Inflammatory macrophage (primary cell): ENCODE measurements at places on chromosomes 3 and 15.
A peak's percentile ranks its signal among the peaks of the same experiment; 100 is the strongest.

GRCh38 chr3:143822374-143822773 is 25.9 kb downstream of the SLC9A9 start:
- DNase-seq: peak; percentile 26

- peak; percentile 28 for DNase-seq
Observed at GRCh38 chr15:90087454-90088154, 14.7 kb downstream of the IDH2 start.

DNA sequence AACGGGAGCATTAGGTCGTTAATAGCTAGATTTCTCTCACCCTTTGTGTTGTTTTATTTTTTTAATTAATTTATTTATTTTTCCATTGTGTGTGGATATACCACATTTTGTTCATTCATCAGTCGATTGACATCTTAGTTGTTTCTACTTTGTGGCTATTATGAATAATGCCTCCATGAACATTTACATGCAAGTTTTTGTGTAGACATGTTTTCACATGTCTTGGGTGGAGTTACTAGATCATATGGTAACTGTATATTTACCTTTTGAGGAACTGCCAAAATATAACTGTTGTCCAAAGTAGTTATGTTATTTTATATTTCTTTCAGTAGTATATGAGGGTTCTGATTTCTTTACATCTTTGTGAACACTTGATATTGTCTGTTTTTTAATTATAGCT is 18.8 kb downstream of the ZWILCH start:
- no peak for DNase-seq

DNA sequence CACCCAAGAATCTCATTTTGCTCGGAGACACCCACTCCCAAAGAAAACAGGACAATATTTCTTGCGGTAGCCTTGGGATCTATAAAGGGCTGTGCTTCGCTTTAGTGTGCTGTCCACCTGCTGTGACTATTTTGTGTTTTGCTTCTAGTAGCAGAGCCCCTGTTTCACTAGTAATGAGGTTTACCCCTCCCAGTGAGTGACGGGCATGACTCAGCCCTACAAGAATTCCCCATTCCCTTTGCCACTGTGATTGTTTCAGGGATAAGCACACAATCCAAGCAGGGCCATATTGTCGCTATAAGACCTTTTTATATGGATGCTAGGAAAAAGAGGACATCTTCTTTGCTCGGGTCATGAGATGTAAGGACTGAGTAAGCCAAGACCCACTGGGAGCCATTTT is 62.5 kb upstream of the FOXB1 start:
- no peak for DNase-seq

DNA sequence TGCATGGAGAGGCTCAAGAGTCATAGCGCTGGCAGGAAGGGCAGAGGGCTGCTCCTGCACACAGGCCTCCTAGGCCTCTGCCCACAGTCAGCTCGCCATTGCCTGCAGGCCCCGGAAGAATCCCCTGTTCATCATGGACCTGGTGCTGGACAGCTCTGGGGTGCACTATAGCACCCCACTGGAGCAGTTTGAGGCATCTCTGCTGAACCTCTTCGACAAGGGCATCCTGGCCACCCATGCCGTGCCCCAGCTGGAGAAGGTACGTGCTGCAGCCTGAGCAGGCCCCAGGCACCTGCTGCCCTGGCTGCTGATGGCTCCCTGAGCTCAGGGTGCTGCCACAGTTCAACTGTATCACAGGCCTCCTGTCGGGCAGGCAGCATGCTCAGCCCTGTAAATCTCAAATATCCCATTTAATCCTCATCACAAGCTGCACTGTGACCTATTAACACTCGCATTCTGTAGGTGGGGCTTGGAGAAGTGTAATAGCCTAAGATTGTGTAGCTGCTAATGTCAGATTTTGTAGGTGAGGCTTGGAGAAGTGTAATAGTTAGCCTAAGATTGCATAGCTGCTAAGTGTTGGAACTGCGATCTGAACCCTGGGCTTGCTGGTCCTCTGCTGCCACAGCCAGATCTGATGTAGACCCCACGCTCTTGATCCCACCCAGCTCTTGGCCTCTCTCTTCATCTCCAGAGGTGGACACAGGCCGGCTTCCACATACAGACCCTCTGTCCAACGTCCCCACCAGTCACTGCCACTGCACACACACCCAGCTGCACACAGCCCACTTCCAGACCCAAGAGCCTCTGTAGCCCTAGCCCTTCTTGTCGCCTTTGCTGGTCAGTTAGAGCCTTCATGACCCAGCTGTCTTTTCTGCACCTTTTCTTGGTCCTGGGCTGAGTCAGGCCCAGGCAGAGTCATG is 31.9 kb downstream of the DNAH1 start:
- DNase-seq: no peak

- DNase-seq: no peak
Observed at GRCh38 chr3:52771334-52771681, 568 bp upstream of the NEK4 start.

DNA sequence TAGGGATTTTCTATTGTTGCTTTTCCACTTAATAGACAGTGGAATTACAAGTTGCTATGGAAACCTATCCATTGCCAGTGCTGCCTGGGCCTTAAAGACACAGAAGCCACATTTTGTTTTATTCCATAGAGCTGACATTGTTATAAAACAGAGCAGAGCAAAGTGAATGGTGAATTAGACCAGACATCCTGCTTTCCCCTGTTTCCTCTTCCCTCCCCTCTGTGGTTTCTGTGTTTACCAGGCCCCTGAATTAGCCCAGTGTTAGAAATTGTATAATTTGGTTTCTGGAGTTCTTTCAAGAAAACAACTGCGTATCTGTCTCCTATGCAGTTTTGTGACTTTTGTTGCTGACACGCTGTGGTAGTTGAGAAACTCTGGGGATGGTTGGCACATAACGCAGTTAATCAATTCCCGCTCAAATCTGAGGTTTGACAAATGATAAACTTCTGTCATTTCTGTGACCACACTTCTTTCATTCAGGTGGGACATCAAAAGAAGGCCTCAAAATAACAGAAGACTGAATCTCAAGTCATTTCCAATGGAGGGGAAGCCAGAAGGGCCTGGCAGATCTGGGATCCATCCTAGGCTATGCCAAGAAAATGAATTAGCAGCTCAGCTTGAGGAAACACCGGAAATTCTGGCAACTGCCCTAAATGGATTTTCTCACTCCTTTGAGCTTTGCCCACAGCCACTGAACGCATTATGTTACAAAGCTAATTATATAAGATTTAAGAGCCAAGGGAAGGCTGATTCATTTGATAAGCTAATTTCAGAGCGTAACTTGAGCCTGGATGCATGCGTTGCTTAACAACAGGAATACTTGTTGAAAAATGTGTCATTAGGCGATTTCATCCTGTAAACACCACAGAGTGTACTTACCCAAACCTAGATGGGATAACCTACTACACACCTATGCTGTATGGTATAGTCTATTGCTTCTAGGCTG is 46.9 kb downstream of the NR1D2 start:
- no peak for DNase-seq

DNA sequence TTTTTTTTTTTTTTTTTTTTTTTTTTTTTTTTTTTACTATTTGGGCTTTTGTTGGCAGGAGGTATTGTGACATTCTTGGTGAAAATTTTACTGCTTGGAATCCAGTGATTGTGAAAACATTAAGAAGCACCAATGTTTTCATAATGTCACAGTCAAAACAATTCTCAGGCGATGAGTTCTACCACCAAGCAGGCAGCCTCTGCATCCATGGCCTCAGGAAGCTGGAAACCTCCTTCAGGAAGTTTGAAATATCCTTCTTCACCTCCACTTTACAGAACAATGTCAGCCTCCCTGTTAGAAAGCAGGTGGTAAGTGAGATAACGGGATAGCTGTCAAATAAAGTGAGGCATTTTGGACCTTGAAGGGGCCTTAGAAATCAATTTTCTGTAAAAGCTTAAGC is 98.3 kb downstream of the MEX3B start:
- DNase-seq: no peak

GRCh38 chr3:129002573-129003569 is 1.8 kb downstream of the EFCC1 start:
- DNase-seq: no peak

DNA sequence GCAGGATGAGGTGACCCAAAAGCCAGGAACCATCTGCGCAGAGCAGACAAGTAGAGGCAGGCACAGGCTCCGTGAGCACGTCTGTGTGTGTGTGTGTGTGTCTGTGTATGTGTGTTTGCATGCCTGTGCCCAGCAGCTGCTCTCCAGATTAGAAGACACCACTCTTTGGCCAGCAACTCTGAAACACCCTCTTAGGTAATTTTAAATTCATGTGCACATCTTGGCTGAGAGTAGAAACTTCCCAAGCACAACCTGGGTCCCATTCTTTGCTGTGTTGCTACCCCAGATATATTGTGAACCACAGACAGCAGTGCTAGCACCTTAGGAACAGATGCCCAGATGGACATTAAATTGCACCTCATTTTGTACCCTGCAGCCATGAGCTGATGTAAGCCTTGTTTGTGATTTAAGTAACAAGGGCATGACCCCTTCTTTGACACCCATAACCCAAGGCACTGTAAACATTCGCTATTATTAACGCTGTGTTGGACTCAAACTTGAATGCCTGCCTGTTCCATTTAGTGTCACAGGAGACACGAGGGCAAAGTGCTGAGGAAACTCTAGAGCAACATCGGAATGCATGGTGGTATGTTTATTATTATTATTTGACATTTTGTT is at the start of gene FILIP1L:
Gene FILIP1L, minus strand, starts transcription at position 89 of the 618 bp plus-strand sequence.
- DNase-seq: no peak

GRCh38 chr15:62868507-62868906 is 174.0 kb upstream of the TPM1 start:
- DNase-seq: no peak

DNA sequence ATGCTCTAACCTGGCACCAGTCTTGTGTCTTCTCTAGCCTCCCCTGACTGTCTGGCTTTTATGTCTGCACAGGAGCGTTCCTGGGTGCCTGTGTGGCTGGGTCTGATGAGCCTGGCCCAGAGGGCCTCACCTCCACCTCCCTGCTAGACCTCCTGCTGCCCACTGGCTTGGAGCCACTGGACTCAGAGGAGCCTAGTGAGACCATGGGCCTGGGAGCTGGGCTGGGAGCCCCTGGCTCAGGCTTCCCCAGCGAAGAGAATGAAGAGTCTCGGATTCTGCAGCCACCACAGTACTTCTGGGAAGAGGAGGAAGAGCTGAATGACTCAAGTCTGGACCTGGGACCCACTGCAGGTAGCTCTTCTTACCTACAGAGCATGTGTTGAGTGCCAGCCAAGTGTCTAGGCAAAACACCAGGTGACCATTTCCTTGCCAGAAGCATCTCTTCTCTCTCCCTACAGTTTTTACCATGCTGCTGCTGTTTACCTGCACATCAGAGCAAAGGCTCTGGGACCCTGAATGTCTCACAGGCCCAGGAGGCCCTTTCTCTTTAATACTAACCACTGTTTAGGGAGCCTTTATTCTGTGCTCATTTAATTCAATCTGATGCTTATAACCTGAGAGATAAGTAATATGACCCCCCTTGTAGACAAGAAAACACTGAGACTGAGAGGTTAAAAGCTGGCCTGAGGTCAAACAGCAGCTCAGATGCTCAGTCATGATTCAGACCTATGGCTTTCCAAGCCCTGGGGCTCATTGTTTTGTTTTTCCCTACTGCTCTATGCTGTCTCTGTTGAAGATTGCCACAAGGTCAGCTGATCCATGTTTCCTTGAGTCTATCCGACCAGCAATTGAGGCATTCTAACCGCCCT is 10.4 kb downstream of the PODXL2 start:
- no peak for DNase-seq

- no peak for DNase-seq
Observed at GRCh38 chr15:42148808-42149492, 7.5 kb downstream of the PLA2G4F start.

GRCh38 chr15:22883196-22883595 is 44.7 kb downstream of the NIPA2 start:
- no peak for DNase-seq

DNA sequence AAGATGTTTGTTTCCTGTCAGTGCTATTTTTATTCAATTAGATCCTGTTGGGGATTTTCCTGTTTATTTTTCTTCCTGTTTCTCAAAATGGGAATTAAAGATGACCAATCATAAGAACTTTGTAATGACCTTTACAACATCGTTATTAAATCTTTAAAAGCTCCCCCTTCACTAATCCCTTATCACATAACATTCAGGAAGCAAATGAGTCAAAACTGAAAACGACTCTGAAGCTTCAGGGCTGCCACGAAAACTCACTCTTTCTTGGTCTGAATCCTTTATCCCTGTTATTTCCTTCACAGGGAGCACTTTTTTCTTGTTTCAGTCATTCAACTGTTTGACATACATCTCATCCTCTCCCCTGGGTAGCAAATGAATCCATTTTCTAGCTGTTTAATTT is 75.8 kb upstream of the MB21D2 start:
- peak; percentile 7 for DNase-seq

- DNase-seq: no peak
Observed at GRCh38 chr3:51968883-51969678, 1.8 kb upstream of the PCBP4 start.

DNA sequence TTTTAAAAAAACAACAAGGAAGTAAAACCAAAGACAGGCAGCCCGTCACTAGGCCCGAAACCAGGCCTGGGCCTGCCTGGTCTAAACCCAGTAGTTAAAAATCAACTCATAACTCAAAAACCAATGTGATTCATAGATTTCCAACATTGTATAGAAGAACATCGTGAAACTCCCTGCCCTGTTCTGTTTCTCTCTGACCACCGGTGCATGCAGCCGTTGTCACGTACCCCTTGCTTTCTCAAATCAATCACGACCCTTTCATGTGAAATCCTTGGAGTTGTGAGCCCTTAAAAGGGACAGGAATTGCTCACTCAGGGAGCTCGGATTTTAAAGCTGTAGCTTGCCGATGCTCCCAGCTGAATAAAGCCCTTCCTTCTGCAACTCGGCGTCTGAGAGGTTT is 89.5 kb downstream of the DCLK3 start:
- DNase-seq: no peak

DNA sequence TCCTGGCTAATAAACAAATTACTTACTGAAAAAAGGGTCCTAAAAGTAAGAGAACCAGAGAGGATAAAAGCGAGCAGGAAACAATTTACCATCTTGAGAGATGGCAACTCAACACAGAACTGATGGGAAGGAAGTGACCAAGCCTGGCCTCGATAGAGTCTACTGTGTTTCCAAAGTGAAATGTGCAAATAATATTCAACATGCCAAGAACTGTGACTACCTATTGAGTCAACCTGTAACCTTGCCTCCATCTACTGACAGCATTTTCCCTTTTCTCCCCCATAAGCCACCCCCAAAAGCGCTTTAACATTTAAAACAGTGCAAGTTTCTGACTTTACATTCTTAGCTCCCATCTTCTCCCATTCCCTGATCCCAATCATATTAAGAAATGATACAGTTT is 75.4 kb upstream of the PSMD6 start:
- no peak for DNase-seq

- DNase-seq: peak; percentile 53
Observed at GRCh38 chr3:141360888-141361598, 7.3 kb upstream of the ZBTB38 start.
